CMK (cell line): ENCODE measurements at places on chromosomes 1 and 21.

GRCh38 chr1:197632005-197632404 is 143.3 kb downstream of the DENND1B start:
- DNase-seq, result no peak

DNA sequence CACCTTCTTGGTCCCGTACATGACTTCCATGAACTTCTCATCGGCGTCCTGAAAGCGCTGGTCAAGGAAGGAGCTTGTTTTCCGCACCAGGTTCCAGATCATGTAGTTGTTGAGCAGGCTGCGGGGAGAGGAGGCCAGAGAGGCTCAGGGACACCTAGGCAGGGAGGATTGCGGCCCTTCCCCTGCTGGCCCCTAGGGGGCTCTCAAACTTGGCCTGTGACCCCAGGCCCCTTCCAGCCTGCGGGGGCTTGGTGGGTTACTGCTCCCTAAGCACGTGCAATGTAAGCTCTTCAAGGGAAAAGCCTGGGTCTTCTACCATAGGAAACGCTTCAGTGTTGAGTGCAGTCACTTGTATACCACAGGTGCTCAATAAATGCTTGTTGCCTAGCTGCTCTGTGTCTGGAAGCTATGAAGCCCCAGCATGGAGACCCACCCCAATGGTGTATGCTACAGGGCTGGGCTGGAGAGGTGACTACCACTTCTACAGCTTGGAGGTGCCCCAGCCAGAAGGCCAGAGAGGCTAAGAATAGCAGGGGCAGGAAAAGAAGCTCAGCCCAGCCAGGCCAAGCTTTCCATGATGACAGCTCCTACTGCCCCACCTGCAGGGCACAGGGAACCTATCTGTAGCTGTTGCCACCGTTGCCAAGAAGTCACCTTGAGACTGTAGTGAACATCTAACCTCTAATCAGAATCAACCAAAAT is 45.1 kb downstream of the ECE1 start:
- no peak for DNase-seq

- DNase-seq, result no peak
Measured at GRCh38 chr21:44509539-44509938, 30.5 kb downstream of the KRTAP10-1 start.

DNA sequence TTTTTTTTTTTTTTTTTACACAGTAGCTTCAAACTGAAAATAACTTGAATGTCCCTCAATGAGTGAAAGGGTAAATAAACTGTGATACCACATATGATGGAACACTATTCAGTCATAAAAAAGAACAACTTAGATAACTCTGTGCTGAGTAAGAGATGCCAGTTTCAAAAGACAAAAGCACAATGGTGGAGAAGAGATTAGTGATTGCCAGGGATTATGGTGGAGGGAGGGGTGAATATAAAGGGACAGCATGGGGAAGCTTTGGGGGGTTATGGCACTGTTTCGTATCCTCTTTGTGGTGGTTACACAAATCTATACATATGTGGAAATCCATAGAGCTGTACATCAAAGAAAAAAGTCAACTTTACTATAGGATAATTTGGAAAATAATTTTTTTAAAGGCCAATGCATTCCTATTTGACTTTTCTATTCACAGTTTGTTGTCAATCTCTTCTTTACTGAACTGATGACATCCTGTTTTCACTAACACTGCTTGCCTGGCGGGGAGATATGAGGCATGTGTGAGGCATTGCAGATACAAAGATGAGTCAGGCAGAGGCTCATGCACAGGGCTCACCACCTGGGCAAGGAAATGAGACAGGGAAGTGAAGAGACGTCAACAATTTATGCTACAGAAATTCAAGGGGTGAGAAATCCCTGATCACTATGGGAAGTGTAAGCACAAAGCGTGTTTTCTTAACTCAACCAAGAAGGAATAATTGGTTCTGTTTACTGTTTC is 302.7 kb downstream of the DUSP10 start:
- DNase-seq, result no peak

- DNase-seq, result no peak
Measured at GRCh38 chr1:151710187-151710840, 6.3 kb downstream of the CELF3 start.

GRCh38 chr1:14884614-14885175 is 268.9 kb upstream of the TMEM51 start:
- DNase-seq, result no peak

- DNase-seq, result no peak
Measured at GRCh38 chr1:156886583-156887281, 6.8 kb upstream of the PEAR1 start.

- no peak for DNase-seq
Measured at GRCh38 chr1:114218361-114219171, 64.9 kb upstream of the SYT6 start.
